ENCODE measurements at places on chromosomes 1 and 21.

- no peak for DNase-seq
Measured at GRCh38 chr1:151967091-151967490, 26.6 kb downstream of the S100A10 start.

- DNase-seq = no peak
Measured at GRCh38 chr1:94486990-94487389, 54.6 kb downstream of the F3 start.

DNA sequence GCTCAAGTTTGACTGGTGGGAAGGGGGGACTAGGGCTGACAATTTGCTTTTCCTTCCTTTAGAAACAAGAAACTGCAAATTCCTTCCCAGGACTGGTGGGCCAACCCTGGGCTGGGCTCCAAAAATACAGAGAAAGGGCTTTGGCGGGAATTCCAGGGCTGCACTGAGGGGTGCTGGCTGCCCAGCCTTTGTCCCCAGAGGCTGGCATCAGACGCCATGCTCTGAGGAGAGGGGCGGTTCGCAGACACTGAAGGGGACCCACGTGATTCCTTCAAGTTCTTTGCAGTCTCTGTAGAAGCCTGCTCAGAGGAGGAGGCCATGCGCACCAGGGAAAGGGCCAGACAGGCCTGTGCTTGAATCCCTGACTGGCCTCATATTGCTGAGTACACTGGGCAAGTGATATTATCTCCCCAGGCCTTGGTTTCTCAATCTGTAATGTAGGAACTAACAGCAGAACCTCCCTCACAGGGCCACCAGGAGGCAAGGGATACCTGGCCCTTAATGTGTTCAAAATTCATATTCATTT, 119.5 kb downstream of the EPHB2 start:
- no peak for DNase-seq

DNA sequence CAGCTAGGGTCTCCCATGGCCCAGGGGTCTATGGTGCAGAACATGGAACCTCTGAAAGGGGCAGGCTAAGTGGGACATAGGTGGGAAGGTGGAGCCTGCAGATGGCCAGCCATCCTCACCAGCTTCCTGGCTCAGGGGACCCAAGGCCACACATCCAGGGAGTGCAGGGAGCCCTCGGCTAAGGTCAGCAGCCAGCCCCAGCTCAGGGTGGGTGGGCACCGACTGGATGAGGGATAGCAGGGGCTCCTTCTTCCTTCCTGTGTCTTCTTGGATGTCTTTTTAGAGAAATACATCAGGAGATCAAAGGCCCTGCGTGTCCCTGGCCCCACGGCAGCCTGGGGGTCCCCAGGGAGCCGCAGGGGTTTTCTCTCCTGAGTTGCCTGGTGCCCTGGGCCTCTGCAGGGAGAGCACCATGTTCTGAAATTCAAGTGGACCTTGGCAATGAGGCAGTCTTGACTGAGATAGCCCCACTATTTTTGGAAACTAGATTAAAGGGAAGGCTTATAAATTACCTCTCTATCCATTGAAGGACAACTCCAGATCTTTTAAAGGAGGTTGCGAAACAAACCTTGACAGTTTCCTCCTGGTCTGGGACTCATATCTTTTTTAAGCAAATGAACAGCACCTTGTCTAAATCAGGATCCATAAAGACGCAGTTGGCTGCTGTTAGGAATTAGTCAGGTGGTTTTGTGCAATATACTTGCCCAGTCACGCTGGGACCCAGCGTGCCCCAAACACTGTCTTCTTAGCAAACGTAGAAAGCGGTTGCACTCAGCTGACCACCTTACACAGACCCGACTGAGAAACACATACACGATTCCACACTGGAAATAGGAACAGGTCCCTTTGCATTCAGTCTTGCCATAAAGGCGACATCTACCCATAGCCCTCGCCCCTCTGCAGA, 242.3 kb downstream of the TOMM20 start:
- DNase-seq = no peak

GRCh38 chr1:157770442-157771043, 6.4 kb downstream of the FCRL2 start:
- no peak for DNase-seq

DNA sequence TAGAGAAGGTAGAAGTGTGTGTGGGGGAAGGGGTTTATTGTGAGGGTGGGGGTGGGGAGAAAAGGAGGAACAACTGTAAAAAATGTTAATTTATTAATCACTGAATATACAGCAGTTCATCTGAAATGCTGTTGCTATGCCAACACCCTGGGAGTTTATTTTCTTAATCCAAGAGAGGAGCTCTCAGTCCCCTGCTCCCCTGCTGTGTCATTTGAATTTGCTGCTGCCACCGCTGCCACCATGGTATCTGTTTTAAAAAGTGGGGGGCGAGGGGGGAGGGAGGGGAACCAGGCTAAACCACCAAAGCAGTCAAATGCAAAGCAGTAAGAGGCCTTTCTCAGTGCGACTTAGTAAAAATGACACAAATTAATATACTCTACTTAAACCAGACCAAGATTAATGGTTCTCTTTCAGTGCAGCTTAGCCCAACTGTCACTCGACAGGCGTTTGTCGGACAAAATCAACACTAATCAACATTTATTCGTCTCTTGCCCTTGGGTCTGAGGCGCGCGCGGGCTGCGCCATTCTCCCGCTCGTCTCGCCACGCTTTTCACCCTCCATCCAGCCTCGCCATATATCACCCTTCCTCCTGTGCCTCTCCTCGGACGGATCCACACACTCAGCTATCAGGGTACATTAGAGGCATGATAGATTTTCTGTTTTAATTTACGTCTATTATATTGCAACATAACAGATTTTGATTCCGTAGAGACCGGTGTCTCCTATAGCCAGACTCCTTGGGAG, 76.2 kb downstream of the PBX1 start:
- no peak for DNase-seq

DNA sequence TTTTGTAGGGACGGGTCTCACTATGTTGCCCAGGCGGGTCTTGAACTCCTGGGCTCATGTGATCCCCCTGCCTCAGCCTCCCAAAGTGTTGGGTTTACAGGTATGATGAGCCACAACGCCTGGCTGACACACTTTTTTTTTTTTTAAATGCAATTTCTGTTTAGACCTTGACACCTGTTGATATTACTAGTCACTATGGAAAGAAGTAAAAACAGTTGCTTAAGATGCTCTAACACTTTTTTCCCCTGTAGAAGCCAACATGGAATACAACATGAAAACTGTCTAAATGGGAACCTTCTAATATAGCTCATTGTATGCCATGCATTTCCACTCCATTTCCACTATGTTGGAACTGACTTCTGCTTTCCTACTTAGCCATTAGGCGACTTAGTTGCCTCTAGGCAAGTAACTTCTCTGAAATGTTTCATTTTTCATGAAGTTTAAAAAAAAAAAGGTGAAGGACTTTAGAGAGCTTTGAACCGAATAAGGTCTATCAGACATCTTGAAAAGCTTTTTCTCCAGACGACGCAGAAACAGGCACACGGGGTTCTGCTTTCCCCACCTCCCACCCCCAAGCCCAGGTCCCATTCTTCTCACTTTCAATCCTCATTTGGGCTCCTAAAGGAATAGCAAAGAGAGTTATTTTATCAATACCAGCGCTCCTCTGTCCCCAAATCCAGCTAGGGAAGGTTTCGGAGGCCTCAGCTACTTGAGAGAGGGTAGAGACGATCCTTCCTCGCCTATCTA, 648 bp upstream of the DR1 start:
- no peak for DNase-seq

- DNase-seq = no peak
Measured at GRCh38 chr21:31162079-31162699, 123.9 kb upstream of the KRTAP19-8 start.

GRCh38 chr1:159015440-159015909, 5.8 kb downstream of the IFI16 start:
- peak; percentile 67 for DNase-seq

DNA sequence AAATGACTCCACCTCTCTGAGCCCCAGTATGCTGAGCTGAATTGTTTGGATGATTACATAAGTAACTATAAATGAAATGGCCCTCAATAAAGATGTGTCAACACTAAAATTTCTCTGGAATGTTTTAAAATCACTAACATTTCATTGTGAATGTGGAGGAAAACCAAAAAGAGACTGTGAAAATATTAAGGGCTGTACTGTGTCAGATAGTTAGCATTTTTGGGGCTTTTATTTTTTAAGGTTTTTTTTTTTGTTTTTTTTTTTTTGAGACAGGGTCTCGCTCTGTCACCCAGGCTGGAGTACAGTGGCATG, 6.3 kb downstream of the MYOC start:
- DNase-seq = no peak

- no peak for DNase-seq
Measured at GRCh38 chr1:1436630-1437032, 1.1 kb downstream of the VWA1 start.

DNA sequence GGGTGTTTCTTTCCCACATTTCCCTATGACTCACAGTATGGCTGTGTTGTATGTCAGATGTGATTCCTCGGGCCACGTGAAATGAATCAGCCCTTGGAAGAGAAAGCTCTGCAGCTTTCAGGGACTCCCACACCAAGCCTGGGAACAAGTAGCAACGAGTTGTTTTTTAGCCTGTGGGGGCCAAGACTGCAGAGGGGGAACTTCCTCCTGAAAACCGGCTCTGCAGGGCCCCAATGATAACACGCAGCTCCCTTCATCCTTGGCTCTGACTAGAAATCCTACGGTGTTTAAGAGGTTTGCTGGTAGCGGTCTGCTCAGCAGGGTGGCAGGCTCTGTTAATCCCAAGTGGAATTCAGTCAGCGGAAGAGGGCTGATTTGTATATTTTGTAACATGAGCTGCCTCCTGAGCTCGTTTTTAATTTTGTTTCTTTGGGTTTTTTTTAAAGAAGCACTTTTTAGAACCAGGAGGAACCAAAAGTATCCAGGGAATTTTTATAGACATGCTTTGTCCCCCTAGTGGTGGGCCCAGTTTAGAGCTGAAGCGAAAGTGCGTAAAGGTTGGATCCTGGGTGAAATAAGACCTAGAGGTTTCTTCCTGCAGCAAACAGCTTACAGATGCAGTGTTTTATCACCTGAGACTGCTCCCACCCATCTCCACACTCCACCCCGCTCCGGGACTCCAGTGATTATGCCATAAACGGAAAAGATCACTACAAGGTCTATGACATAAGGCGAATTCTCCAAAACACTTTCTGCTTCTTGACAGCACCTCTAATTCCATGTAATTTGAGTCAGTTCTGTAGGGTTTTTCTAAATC, 48.8 kb downstream of the LAMC2 start:
- DNase-seq = peak; percentile 97

DNA sequence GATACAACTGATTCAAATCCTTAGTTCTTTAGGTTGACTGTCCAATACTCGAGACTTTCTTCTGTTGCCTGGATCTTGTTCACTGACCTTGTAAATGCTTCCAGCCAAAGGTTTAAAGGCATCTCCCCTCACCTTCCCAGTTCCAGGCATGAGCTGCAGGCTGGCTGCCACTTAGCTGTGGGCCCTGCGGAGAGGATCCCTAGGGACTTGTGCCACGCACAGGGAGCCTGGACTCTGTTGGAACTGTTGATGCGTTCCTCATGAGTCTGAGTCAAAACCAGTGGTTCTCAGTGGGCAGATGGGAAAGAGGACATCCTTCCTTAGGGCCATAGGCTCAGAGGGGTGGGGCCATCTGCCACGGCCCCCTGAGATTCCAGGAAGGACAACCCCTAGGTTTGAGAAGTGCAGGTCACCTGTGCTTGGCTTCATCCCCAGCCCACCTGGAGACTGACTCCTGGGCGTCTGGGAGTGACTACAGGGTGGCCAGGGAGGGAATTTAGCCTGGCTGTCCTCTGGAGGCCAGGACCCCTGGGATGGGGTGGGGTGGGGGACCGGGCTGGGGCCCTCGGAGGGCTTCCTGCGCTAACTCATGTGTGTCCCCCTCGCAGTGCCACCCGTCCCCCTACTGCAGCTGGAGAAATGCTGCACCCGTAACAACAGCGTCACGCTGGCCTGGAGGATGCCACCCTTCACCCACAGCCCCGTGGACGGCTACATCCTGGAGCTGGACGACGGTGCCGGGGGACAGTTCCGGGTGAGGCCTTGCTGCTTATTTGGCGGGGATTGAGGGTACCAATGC, 37.6 kb upstream of the GNPAT start:
- no peak for DNase-seq

- no peak for DNase-seq
Measured at GRCh38 chr1:3697810-3698209, 45.5 kb downstream of the TP73 start.

- no peak for DNase-seq
Measured at GRCh38 chr1:30982431-30982830, 73.9 kb upstream of the SDC3 start.

All from retinal pigment epithelial cell (primary cell).